Upper lobe of left lung (tissue), 6 donors: ENCODE measurements at places on chromosomes 4 and X. TPM values are rescaled to one million over a fixed set of nuclear protein-coding genes. Genes with fewer than 3 reads are reported as not detected.

Gene OTUD6A
- total RNA-seq = not detected

Gene GABRE
- 58.5 TPM for total RNA-seq

Gene SPOCK3
- total RNA-seq = 0.15 TPM

Gene ADAMTS3
- total RNA-seq = 3.2 TPM

Gene TEC
- total RNA-seq = 12.6 TPM

Gene HSFX2
- not detected for total RNA-seq

Gene CDS1
- 39.8 TPM for total RNA-seq

Gene POLN
- 5.5 TPM for total RNA-seq

Gene DUSP21
- not detected for total RNA-seq

Gene TMPRSS11F
- total RNA-seq = not detected

Gene MAGEA2
- not detected for total RNA-seq

Gene P2RY4
- 0.40 TPM for total RNA-seq

Gene PASD1
- total RNA-seq = not detected

Gene TTC29
- total RNA-seq = 1.1 TPM

Gene GIMD1
- total RNA-seq = not detected

Gene P2RY8
- 3.7 TPM for total RNA-seq

Gene KIF4A
- total RNA-seq = 1.1 TPM

Gene SSX4
- not detected for total RNA-seq

Gene KIT
- 38.7 TPM for total RNA-seq

Gene C4orf51
- total RNA-seq = not detected

Gene SOX3
- not detected for total RNA-seq

Gene PCDH10
- 0.63 TPM for total RNA-seq
